ENCODE measurements at places on chromosomes 5 and 9.

DNA sequence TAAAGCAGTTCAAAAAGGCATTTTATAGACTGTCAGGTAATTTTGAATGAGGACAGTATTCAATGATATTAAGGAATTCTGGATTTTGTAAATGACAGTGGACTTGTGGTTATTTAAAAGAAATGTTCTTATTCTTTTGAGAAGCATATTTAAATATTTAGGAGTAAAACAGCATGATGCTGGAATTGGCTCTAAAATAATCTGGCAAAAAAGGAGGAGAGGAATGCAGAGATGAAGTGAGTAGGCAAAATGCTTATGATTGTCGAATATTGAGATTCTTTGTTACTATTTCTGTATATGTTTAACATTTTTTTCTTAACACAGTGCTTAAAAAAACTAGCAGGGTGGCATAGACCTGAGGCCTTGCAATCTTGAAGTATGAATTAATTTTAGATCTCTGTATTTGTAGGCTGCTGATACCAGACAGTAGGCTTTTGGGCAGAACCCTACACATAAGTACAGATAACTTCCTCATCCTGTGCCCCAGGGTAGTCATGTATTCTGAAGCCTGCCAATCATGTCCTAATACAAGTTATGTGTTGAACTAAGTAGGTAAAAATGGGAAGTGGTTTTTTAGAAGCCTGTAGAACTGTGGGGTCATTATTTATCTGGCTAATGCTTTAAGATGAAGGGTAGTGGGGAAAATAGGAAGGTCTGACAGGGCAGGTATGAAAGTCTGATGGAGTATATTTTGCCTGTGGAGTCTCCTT, 9.4 kb downstream of the CD180 start:
- DNase-seq, result no peak

DNA sequence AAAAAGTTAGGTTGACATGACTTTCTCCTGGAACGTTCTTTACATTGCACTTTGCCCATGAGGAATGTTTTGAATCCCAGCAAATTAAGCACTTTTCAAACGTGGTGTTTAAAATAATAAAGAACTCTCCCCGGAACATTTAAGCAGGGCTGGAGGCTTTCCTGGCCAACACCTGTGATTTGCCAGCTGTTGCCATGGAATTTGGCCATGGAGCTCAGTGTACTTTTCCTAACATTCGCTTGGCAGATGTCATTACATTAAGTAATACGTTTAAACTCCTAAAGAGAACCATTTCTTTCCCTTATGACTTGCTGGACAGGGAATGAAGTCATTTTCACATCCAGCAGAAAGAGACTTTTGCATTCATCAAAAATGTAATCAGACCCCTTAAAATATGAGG, 146.1 kb downstream of the GAS1 start:
- DNase-seq, result no peak

DNA sequence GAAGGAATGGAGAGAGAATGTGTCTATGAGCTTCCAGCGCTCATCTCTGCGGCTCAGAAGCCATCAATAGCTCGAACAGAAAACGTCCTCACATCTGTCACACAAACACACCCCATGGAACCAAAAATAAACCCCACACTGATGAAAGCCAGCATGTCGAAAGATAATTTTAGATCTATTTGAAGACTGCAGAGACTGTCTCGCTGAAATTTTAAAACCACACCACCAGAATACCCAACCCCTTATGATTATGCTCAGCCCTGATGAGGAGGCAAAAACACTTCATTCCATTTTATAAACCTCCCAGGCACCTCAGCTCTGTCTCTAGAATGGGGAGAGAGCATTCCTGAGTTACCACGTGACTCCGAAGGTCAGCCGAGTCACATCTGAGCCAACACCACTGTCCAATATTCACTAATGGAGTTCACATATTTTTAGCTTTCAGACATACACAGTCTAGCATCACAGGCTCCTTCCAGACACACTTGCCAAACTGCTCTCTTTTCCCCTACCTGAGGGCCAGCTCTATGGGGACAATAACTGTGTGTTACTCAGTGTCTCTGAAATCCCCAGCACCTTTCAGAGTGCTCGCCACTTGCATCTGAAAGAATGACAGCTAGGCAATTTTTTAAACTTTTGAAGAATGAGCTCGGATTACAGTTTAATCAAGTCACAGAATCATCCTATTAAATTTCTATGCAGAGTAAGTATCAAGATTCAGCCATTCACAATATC, 63.2 kb downstream of the SERINC5 start:
- DNase-seq, result no peak

DNA sequence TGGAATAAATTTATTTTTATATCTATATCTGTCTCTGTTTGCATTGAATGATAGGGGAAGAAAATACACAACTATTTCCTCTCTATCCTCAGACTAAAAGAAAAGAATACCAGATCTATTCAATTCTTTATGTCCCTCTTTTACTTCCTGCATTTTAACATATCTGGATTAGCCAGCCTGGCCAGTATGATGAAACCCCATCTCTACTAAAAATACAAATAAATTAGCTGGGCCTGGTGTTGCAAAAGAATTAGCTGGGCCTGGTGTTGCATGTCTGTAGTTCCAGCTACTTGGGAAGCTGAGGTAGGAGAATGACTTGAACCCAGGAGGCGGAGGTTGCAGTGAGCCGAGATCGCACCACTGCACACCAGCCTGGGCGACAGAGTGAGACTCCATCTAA, 182.0 kb downstream of the LURAP1L start:
- no peak for DNase-seq

GRCh38 chr5:9596824-9597223, 33.3 kb downstream of the TAS2R1 start:
- DNase-seq, result no peak

DNA sequence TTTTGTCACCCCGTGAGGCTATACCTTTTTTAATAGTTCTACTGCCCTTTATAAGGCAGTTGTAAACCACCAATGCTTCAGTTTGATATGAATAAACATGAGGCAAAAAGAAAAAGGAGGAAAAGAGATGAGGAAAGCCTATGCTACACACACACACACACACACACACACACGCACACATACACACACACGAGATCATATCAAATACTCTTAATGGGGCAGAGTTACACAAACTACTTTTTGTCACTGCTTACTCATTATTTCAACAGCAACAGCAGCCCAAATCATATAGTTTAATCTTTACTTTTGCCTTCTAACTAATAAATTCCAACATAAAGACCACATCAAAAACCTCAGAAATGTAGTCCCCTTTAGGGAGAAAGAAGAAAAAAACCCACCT, 116.8 kb upstream of the PAM start:
- peak; percentile 78 for DNase-seq

DNA sequence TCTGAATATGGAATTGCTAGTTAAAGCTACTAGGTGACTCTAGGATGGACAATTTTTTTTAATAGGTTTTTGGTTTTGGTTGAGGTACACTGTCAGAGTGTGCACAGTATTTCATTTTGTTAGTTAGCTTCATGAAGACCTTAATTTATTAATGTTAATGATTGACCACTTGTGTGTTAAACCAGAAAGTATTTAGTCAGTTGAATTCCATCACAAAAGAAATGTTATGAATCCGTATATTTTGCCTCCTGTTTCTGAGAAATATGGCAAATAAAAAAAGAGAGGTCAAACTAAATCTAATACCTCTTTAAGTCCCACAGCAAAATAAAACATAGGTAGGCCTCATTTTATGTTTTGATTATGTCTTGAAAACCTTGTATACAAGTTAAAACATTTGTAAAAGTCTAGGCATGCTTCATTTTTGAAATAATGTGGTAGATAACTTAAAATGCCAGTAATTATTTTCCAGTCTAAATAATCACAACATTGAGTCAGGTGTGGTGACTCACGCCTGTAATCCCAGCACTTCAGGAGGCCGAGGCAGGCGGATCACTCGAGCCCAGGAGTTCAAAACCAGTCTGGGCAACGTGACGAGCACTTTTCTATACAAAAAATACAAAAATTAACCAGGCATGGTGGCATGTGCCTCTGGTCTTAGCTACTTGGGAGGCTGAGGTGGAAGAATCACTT, 50.8 kb downstream of the ITGA1 start:
- DNase-seq, result no peak

GRCh38 chr9:111955048-111955447, 58.4 kb downstream of the UGCG start:
- DNase-seq, result no peak

DNA sequence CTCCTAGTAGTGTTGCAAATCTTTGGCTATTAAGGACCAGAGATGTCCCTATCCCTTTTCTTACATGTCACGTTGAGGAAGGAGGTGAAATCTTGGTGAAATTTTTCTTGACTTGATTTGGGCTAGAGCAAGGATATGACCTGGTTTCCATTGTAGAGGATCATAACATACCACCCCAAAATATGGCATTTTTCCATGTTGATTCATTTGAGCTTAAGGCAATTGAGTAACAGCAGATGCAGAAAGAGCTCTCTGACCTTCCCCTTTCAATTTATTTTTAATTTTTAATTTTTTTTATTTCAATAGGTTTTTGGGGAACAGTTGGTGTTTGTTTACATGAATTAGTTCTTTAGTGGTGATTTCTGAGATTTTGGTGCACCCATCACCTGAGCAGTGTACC, 61.2 kb upstream of the MAP1B start:
- DNase-seq, result no peak

Data from PC-3 (cell line).